ENCODE measurements at places on chromosomes 13 and 19.

DNA sequence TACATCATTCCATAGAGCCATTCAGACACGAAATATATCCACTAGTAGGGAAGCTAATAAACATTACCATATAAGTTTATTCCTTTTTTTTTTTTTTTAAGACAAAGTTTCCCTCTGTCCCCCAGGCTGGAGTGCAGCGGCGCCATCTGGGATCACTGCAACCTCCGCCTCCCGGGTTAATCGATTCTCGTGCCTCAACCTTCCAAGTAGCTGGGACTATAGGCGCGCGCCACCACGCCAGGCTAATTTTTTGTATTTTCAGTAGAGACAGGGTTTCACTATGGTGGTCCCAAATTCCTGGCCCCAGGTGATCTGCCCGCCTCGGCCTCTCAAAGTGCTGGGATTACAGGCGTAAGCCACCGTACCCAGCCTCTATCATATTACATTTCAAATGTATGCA is 612 bp upstream of the ZNF154 start:
- DNase-seq = no peak

DNA sequence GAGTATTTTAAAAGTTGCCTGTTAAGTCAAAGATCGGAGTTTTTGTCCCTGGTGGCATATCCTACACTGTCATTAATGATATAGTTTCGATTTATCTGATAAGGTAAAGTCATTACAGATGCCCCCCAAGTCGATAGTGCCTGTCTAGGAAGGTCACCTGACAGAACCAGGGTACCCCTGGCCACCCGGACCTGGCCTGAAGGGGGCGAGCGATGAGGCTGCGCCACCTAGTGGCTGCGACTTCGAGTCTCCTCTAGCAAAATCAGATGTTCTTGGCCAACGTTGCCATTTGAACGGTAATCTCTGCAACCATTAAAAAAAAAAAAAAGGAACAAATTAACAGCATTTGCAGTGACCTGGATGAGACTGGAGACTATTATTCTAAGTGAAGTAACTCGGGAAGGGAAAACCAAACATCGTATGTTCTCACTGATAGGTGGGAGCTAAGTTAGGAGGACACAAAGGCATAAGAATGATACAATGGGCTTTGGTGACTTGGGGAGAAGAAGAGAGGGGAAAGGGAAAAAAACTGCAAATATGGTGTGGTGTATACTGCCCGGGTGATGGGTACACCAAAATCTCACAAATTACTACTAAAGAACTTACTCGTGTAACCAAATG is 565.1 kb downstream of the LIG4 start:
- DNase-seq = peak; percentile 11

- no peak for DNase-seq
Measured at GRCh38 chr13:44147233-44147632, 226.4 kb upstream of the SERP2 start.

DNA sequence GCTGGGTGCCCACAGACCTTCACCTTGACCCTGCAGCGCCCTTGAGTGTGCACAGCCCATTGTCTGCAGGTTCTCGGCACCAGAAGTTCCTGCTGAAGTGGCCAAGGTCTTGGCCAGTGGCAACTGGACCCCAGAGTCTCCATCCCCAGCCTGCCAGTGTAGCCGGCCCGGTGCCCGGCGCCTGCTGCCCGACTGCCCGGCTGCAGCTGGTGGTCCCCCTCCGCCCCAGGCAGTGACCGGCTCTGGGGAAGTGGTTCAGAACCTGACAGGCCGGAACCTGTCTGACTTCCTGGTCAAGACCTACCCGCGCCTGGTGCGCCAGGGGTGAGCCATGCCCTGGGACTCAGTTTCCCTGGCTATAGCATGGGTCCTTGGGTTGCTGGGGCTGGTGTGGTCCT is 11.9 kb upstream of the ARHGAP45 start:
- no peak for DNase-seq

DNA sequence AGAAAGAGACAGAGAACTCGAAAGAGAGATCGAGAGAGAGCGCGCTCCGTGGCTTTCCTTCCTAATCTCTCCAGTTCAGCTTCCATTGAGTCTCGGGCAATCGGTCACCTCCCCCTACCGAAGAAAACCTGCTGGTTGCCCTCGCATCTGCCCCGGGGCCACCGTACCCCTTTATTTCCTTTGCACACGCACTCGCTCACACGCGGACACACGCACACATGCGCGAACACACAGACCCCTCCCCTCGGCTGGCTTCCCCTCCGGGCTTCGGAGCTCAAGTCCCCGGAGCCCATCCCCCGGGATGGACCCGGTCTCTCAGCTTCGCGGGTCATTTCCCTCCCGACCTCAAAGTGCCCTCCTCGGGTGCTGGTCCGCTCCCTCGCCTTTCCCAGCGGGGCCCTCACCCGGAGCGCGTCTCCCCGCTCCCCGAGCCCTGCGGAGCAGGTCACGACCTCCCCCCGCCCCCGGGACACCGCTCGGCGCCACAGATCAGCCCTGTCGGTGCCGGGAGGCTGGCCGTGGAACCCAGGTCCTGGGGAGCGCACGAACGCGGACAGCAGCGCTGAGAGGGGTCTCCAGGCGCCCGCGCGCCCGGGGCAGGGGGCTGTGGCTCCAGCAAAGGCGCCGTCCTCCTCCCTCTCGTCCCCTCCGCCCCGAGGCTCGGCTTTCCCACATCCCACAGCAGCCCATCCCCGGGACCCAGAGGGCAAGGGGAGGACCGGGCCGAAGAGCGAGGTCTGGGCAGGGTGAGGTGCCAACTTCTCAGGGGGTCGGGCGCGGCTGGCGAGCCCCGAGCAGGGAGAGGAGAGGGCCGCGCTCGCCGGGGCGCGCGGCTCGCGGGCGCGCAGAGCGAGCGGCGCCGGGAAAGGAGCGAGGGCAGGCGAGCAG is 1.8 kb downstream of the DACH1 start:
- DNase-seq = no peak

DNA sequence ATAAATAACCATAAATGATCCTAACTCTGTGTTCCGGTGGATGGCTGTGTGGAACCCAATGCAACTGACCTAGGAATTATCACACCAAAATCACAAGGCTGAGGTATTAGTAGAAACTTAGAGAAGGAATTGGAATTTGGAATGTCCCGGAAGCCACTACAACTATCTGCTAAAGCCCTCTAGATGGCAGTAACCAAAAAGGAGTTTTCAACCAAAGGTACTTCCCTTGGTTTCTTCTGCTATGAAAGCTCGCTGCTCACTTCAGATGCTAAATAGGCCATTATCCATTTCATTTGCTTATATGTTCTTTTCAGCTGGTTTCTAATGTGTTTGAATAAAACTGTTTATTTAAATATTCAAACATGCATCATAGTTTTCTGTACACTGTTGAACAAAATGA is 1589.1 kb upstream of the SPRY2 start:
- no peak for DNase-seq

DNA sequence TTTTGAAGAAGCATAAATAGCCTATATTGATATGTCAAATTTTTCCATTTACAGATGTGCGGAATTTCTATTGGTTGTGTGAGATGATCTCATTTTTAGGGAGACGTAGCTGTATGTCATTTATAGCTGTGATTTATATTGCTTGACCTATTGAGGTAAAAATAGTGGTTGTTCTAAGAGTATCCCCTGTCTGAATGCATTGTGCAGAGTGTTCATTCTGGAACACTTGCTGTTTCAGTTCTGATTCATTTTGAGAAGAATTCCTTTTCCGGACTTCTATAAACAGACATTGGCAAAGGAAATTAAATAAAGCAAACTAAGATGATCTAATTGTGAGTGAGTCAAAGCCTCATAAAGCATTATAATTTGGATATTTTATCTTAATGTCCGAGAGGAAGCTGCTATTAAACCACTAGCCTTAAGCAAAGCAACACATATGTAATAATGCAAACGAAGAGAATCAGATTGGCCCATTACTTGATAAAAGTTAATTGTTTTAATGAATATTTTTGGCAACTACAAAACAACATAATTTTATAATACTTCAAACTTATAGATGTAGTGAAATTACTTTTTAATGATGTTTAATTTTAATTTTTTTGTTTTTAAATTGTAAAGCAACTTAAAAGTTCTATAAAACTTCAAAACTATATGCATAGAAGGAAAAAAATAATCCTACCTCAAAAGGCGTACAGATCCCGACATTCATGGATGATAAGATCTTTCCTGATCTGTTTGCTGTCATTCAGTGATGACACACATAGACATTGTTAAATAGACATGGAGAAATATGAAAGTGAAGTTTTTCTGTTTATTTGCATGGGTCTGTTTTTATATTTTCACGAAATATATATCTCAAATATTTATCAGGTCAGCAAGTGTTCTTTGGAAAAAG is 942.6 kb upstream of the SLC10A2 start:
- DNase-seq = no peak

DNA sequence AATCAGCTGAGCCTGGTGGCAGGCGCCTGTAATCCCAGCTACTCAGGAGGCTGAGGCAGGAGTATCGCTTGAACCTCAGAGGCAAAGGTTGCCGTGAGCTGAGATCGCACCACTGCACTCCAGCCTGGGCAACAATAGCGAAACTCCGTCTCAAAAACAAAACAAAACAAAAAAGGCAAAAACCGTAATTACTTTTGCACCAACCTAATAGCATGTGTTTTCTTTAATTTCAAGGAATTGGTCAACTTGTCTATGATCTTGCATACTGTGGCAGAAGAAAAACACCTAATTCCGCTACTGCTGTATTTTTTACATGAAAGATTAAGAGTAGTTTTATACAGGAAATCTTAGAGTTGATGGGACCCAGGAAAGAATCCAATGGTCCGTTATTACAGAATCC is 241.2 kb downstream of the COL4A1 start:
- DNase-seq = no peak

DNA sequence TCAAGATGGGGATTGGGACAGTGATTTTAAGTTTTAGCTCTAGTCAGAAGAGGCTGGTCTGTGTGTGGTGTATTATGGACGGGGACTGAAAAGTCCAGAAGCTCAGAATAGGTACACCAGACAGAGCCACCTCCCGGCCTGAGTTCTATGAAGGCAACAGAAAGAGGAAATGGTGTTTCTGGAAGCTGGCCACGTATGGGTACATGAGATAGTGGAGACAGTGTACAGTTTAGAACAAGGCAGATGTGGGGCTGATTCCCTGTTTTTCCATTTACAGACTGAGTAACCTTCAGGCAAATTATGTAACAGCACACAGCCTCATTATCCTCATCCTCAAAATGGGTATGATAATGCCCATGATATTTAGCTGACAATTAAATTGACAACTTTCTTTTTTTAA is 1.3 kb downstream of the ZNF175 start:
- no peak for DNase-seq

Measured in activated naive CD4-positive, alpha-beta T cell treated with anti-CD3 and anti-CD28 coated beads, Interleukin-2, amount 50 U/mL, for 16 hours (primary cell).